Activated CD4-positive, alpha-beta T cell treated with anti-CD3 and anti-CD28 coated beads, Interleukin-2, amount 50 U/mL, for 24 hours (primary cell): ENCODE measurements at places on chromosomes 2 and 18.

DNA sequence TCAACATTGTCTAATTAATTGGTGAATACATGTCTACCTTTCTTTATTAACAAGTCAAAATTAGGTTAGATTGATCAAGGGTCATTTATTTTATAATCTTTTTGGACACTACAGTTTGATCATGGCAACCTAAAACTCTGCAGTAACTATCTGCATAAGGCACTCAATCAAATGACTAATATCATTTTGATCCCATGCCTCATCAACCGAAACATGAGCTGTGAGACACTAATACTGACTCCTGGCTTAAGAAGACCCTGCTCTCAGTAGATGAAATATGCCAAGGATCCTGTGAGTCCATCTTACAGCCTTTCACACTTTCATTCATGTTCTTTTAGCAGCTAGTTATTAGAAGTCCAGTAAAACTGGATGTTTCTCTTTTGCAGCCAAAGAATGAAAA lies 169.4 kb upstream of the CAVIN2 start:
- DNase-seq, result no peak

- no peak for DNase-seq
Measured at GRCh38 chr18:64519201-64519600, 370.3 kb upstream of the LINC00305 start.

DNA sequence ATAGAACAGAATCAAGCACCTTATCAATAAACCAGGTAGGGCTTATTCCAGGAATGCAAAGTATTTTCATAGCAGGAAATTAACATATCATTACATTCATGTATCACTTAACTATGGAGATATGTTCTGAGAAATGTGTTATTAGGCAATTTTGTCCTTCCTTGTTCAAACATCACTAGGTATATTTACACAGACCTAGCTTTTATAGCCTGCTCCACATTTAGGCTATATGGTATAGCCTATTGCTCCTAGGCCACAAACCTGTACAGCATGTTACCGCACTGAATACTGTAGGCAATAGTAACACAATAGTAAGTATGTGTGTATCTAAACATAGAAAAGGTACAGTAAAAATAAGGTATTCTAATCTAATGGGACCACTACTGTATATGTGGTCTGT lies 82.8 kb upstream of the KCTD1 start:
- DNase-seq, result no peak

- no peak for DNase-seq
Measured at GRCh38 chr2:78263571-78263970, 741.4 kb upstream of the LRRTM4 start.

DNA sequence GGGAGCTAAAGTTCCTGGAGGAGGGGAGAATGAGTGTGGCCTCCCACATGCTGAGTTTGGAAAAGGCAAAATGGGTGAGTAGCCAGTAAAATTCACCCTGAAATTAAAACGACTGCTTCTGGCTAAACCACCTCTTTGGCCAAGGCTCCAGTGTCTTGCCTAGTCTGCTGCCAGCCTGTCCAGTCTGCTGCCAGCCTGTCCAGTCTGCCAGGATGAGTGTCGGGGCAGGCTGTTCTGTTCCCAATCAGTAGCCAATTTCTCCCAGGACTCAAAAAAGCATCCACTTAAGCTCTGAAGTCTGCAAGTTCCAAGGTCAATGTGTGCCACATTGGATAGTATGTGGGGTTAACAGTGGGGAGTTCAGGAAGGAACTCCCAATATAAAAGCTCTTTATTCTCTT lies 134.6 kb upstream of the KLHL29 start:
- DNase-seq, result no peak

- DNase-seq, result no peak
Measured at GRCh38 chr2:53517406-53517805, 250.2 kb upstream of the CHAC2 start.

- DNase-seq, result no peak
Measured at GRCh38 chr2:212173331-212173730, 365.3 kb downstream of the ERBB4 start.

DNA sequence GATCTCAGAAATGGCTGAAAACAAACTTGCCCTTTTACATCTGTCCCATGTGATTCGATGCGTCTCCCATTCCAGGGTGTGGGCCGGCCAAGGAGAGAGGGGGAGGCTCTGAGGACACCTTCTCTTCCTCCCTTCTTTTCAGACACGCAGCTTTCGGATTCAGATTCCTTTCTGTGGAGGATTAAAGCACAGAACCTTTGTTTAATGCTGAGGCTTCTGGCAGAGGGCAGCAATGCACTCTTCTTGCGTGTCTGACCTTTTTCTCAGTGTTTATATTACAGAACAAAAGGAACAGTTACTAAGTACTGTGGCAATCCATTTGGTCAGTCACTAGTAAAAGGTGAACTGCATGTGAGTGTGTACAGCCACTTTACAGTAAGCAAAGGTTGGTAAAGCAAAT lies 268.9 kb upstream of the CCDC68 start:
- DNase-seq, result no peak

- no peak for DNase-seq
Measured at GRCh38 chr2:42457011-42457410, 36.8 kb downstream of the KCNG3 start.

DNA sequence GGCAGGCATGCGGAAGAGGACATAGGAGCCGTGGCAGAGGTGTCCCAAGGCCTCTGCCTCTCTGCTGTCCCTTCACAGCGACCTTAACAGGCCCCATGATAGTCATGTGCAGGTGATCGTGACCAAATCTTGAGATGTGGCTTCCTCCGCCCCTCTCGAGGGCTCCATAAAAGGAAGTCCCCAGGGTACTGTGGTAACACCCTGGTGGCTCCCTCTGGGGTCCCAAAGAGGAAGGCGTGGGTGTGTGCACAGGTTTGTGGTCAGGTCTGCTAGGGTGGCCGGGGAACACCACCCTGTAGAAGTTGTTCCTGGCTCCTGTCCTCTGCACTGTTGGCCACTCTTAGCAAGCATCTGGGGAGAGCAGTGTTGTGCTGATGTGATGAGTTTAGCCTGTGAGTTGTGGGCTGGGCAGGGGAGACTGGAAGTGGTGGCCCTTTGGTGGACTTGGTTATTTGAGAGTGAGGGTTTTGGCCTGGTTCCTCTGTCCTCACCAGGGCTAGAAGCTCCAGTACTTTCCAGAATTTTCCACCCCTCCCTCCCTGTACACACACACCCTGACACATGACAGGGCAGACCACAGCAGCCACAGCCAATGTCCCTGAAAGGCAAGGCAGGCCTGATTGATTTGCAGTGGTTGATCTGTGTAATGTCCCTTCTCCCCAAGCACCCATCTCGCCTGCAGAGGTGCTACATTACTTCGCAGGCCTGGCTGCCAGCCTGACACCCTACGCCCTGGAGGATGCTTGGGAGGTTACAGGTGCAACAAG lies 68.9 kb upstream of the BOD1L2 start:
- no peak for DNase-seq

- DNase-seq, result no peak
Measured at GRCh38 chr2:72923833-72924352, 6.6 kb downstream of the EMX1 start.

DNA sequence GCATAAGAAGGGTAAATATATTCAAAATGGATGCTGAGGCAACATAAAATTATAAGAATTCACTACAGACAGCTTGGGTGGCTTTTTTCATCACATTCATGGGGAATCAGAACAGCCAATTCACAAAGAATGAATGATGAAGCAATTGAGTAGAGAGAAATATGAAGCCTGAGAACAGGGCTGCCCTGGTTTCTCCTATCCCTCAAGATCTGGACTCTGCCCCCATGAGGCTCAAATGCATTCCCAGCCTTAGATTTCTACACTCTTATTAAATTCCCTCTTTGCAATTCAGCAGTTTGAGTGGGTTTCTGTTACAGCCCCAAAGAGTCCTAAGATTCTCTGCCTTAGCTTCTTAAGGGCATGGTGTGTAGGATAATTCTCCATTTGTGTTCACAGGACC lies 172.5 kb downstream of the MAIP1 start:
- no peak for DNase-seq

- DNase-seq, result no peak
Measured at GRCh38 chr2:32963941-32964340, 17.2 kb downstream of the LTBP1 start.

DNA sequence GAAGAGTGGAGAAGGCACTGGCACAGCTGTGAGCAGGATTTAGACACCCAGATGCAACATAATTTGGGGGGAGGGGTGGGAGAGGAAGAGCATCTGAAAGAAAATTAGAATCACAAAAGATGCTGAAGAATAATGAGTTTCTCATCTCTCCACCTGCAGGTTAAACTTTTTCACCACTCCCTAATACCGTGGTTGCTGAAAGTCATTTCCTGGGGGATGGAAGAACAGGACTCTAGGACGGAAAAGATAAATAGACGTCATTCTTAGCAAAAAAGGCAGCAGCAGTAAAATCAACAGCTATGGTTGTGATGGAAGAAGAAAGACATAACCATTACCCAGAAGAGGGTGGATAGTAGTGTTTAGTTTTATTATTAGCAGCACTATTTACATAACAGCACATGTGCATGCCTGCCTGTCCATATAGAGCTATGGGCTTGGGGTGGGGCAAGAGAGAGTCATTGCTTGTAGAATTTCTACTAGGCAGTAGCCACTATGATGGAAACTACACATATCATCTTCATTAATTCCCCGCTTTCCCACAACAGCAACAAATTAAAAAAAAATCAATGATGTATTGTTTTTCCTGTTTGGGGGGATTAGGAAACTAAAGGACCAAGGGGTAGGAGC lies 212.2 kb downstream of the TRIB2 start:
- DNase-seq, result no peak

DNA sequence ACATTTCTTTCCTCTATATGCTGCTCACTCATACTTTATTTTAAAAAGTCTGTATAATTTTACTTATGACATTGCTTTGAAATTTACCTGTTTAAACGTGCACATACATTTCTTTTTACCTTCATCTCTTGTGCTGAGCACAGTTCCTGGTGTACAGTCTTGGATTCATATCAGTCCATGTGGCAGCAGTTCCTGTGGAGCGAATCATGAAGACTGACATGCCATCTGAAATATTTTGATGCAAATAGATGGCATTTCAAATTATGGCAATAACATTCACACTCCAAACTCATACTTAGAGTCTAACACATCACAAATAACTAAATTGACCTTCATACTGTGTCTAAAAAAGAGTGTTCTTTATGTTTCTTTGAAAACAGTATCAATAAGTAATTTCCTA lies 90.3 kb upstream of the CDH2 start:
- no peak for DNase-seq

- DNase-seq, result no peak
Measured at GRCh38 chr2:43941359-43941758, 54.4 kb downstream of the LRPPRC start.

DNA sequence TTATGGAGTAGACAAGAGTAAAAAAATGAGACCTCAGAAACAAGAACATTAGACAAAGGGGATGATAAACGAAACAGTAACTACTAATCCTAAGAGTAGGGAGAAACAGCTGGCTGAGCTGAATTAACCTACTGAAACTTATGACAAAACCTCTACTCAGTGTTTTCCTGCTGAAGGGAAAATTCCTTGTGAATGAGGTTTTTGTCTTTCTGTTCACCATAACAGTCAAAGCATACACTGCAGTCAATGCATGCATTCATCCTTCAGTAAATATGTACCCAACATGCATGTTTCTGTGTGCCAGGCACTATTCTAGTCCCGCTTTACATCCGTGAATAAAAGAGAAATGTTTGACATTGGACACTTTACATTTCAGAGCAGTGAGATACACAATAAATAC lies 805.6 kb upstream of the KLHL29 start:
- DNase-seq, result no peak

- DNase-seq, result no peak
Measured at GRCh38 chr2:4077017-4077416, 373.6 kb downstream of the DCDC2C start.

GRCh38 chr2:134301099-134301927 lies 47.4 kb downstream of the MGAT5 start:
- DNase-seq, result no peak

GRCh38 chr2:226584518-226585055 lies 215.0 kb downstream of the IRS1 start:
- no peak for DNase-seq

DNA sequence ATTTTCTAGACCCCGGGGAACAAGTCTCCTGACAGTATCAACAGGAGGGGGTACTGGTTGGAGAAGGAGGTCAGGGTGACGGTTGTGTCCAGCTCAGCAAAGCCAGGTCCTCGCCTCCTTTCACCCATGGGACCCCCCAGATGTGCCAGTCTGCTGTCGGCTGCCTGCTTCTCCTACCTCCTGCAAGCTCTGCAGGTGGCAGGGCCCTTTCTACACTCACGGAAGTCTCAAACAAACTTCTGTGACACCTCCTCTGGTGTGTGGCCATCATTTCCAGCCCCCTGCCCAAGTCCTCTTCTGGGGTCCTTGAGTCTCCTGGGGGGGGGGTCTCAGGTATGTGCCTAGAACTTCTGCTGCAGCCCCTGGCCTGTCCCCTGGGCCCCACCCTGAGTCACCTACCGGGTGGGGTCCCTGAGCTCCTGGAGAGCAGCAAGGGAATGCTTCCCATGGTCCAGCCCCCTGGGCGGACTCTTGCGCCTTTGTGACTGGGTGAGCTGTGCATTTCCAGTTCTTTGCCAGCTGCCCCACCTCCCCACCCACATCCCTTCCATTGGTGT lies 12.8 kb downstream of the SH3RF3 start:
- DNase-seq, result no peak

- no peak for DNase-seq
Measured at GRCh38 chr18:45379903-45380302, 235.4 kb upstream of the SLC14A2 start.

GRCh38 chr2:74497777-74498499 lies 1.5 kb downstream of the LBX2 start:
- no peak for DNase-seq

DNA sequence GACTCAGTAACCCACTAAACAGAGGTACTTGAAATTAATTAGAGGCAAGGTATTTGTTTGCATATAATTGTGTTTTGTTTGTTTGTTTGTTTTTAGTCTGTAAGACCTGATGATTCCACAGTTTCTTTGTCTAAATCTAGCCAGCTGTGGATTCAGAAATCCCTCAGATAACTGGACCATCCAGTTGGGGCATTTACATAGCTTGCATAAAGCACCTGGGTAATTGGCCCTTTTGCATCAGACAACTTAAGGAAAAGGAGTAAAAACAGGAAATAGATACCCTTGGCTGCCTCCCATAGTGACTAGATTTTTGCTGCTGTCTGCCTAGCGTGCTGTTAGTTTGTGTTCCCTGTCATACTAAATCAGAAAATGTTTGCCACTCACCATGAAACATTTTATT lies 46.6 kb upstream of the XIRP2 start:
- no peak for DNase-seq

GRCh38 chr18:31446854-31447253 lies 687 bp upstream of the DSG3 start:
- no peak for DNase-seq

- peak; percentile 33 for DNase-seq
Measured at GRCh38 chr2:143128681-143129580, at the start of gene ARHGAP15. Gene ARHGAP15 (plus strand): TSS chr2:143129419.

- no peak for DNase-seq
Measured at GRCh38 chr2:43165378-43166069, 60.9 kb downstream of the ZFP36L2 start.
